ENCODE measurements at places on chromosomes 5 and 9.
A peak's percentile ranks its signal among the peaks of the same experiment; 100 is the strongest.

- DNase-seq = no peak
These were observed 10.4 kb downstream of the TMOD1 start for GRCh38 chr9:97511655-97512427.

DNA sequence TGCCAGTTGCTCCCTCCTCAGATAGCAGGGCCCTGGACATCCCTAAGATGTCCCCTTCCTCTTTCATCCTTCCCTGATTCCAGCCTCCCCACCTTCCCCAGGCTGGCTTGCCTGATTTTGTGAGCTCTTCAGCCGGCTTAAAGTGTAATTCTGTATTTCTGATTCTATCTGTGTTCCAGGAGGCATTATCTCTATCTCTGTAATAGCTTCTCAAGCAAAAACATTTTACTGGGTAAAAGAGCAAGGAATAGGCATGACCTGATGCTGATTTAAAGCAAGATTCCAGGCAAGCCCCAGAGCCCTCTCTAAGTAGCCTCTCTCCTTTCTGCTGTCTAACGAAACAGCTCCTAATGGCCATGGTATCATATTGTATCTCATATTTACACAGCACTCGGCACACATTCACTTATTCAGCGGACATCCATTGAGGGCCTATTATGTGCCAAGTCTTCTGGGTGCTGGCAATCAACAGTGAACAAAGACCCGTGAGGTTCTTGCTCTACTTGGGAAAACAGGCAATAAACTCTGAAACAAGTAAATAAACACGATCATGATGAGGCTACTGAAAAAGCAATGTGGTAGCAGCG lies 100.9 kb upstream of the MSX2 start:
- DNase-seq = no peak

- DNase-seq = no peak
These were observed 145.5 kb downstream of the ST8SIA4 start for GRCh38 chr5:100757618-100758017.

- no peak for DNase-seq
These were observed 37.6 kb upstream of the KCNN2 start for GRCh38 chr5:114324282-114324681.

GRCh38 chr9:23290973-23291372 lies 535.1 kb downstream of the ELAVL2 start:
- DNase-seq = no peak

GRCh38 chr9:33437898-33438297 lies 9.5 kb downstream of the AQP3 start:
- no peak for DNase-seq

DNA sequence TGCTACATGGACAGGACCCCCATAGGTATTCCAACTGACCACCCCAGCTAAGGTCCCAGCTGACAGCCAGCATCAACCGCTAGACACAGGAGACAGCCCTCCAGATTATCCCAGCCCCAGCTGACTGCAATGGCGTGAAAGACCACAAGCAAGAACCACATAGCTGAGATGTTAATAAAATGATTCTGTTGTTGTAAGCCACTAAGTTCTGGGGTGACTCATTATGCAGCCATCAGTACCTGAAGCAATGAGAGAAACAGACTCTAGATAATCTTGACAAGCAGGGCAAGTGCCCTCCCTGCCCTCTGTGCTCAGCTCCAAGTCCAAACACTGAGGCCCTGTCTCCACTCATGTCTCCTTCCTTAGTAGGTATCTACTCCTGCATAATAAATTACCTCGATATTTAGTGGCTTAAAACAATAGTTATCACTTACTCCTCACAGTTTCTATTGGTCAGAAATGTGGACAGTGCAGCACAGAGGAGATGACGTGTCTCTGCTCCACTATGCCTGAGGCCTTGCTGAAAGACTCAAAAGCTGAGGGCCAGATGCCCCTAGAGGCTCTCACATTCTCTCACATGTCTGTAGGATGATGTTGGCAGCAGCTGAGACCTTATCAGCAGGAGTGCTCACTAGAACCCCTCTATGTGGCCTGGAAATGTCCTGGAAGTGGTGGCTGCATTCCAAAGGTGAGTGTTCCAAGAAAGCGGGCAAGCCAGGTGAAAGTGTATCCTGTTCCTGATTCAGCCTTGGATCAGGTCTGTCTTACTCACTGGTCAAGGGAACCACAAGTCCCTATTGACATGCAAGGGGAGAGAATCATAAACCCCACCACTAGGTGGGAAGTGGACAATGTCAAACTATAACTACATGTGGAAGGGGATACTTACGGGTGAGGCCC lies 2.5 kb downstream of the MGAT1 start:
- DNase-seq = no peak

DNA sequence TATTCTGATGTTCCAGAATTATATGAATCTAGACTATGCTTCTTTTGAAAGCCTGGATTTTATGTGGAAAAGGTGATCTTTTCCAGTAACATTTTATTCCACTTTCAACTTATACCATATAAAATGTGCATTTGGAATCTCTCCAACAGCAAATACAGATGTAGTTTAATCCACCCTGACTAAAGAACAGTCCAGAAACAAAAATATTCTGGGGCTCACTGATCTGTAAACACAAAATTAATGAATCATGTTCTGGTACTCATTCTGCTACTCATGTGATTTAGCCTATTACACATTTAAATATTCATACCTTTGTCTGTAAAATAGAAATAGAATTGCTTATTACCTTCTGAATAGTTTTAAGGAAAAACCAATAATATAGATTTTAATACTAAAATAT lies 125.8 kb downstream of the ARRDC3 start:
- DNase-seq = no peak

DNA sequence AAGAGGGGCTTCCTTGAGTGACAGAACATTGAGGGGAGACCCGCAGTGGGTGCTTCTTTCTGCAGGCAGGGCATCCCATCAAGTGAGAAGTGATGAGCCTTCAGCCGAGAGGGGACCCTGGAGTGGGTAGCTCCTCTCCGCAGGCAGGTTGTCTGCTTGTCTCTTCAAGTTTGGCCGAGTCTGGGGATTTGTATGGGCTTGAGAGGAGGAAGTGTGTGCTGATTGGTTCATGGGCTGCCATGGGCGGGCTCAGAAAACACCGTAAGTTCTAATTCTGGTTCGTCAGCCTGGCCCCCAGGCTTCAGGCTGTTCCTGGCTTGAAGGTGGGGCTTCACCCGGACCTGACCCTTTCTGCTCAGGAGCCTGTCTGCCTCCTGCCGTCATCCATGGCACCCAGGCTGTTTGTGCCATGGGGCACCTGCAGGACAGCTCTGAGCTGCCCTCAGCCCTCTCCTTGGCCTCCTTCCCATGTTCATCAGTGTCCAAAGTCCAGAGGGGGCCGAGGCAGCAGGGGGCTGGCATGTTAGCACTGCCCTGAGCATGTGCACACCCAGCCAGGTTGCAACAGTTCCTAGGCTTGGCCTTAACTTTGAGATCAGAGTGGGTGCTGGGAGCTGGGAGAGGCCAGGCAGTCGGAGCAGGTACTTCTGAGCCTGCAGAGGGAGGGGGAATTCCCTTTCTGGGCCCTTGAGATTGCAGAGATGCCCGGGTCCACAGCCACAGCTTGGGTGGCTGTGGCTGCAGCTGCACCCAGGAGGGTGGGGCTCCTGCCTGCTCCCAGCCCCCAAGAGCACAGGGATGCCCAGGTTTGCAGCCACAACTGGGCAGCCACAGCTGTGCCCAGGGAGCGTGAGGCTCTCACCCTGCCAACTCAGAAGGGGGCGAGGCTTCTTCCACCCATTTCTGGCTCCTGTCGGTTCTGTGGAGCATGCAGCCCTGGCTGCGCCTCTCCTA lies 13.5 kb upstream of the DHFR start:
- DNase-seq = no peak

DNA sequence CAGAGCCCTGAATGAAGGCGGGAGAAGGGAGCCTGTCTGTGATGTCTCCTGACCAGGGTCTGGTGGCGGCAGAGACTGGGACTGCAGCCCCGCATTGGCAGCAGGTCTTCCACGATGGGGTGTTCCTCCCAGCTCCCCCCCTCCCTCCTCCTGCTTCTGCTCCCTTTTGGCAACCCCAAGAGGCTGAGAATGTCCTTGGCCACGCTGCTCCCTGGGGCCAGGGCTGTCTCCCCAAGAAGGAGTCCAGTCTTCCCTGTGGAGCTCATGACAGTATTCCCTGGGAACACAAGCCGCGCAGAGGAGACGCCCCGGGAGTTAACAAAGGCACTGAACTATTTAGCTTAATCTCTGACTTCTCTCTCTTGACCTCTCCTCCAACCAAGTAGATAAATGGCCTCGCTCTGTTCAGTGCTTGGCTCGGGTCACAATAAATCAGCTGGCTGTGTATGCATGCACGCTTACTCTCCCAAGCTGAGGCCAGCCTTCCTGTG lies 84.0 kb upstream of the NEURL1B start:
- DNase-seq = peak; percentile 66

GRCh38 chr9:121222524-121223171 lies 21.0 kb upstream of the RAB14 start:
- no peak for DNase-seq
